CD4-positive, CD25-positive, alpha-beta regulatory T cell (primary cell): ENCODE measurements at places on chromosomes 7 and 10.

DNA sequence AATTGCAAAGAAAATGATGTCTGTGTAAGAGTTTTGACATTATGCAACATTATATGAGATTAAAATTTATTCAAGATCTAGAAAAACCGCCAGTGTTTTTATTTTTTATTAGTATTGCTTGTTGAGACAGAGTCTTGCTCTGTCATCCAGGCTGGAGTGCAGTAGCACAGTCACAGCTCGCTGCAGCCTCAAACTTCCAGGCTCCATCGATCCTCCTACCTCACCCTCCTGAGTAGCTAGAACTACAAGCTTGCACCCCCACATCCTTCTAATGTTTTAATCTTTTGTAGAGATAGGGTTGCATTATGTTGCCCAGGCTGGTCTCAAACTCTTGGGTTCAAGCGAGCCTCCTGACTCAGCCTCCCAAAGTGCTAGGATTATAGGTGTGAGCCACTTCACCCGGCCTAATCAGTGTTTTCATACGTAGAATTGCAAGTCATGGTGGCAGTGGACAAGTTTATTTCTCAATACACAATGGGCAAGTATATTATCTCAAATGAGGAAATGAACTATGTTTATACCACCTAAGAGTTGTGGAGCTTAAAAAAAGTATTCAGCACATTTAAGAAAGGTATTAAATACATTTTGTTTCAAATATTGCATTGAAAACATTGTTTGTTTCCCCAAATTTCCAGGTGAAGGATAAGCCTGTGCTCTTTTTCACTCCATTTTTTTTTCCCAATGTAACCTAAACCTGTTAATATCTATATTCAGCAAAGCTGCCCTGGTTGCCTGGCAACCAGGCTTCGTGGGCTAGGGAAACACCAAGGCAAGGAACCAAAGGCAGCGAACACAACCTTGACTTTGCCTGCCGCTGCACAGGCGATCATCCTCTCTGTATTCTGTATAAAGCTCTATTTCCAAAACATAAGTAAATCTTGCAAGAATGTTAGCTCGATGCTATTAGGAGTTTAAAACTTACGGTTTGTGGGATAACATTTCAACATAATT, 163.9 kb downstream of the CACNB2 start:
- DNase-seq = no peak

DNA sequence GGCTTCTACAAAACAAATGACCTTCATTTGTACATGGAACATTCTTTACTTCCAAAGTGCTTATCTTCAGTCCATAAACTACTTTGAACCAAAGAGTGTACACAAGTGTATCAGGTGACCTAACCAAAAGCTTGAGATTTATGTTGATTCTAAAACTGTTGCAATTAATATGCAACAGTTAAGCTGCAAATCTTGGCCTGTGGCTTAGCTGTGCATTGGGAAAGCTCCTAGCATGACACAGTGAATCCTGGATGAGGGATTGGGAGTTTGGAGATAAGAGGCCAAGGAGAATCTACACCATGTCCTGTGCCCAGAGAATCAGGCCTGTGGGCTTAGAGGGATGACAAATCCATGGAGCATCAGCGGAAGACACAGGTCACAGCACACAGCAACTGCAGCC, 105.2 kb upstream of the GSDME start:
- DNase-seq = no peak

DNA sequence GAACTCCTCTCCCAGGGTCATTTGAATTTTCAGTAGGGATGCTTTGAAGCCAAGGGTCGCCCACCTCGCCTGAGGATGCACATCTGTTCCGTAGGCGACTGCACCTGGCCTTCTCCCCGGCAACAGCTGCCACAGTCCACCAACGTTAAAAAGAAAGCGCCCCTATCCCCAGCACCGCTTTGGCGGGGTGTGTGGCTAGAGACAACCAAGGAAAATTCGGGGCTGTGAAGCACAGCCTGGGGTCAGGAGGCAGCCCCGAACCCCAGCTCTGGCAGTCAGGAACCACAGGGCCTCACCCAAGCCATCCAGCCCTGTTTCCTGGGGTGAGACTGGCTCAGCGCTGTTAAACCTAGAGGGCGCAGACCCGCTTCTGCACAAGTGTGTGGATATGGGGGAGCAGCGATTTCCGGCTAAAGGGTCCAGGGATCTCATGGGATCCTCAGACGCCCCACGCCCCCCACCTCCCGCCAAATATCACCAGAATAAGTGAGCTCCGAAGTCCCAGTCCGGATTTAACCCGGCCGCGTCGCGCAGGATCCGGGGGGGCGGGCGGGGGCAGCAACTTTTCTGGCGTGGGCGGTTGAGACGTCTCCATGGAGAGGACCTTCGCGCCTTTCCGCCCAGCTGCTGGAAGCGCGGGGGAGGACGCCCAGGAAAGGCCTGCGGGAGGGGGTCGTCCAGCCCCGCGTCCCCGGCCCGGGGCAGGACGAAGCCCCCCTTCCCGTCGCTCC, 822 bp downstream of the ZC3HAV1L start:
- DNase-seq = no peak

DNA sequence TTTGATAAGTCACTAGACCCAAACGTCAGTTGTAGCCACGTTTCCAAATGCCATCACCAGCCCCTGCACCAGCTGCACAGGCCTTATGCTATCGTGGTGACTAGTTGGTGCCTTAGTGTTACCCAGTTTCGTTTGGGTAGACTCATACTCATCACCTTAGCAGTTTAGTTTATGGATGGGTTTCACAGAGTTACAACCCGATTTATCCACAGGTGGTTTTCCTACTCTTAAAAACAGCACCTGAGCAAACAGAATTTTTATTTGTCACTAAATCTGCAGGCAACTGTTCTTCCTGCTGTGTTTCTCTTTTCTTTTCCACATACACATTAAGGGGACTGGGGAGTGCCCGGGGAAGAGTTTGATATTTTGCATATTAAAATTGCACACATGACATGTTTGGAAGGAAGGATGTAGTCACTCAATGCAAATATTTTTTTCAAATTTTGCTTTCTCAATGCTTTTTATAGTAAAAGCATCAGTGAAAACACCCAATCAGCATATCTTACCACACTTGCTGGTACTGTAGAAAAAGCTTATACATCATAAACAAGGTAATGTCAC, 41.6 kb downstream of the PDSS1 start:
- no peak for DNase-seq
